Kasumi-1 (cell line): ENCODE measurements at places on chromosomes 2 and 18.

GRCh38 chr2:42834161-42834560 lies 41.8 kb upstream of the HAAO start:
- no peak for DNase-seq

- DNase-seq = no peak
These were observed 1.2 kb downstream of the CABLES1 start for GRCh38 chr18:23136326-23137096.

DNA sequence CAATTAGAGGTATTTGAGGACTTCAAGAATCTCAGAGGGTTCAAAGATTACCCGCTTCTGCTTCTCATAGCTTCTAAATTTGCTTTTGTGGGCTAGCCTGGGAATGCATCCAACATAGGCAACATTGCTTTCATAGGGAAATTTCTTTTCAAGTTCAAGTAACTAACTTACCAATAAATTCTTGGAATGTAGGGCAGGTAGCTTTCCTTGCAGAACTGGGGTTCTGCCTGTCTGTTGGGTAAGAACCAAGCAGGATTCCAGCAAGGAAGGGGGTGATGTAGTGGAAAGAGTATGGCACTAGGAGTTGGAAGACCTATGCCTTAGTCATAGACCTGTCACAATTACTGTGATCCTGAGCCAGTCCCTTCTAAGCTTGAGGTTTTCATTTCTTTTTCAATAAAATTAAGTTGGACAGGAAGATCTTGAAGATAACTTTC lies 164.1 kb downstream of the FHOD3 start:
- DNase-seq = no peak

- DNase-seq = peak; percentile 2
These were observed 103.7 kb downstream of the SLC4A3 start for GRCh38 chr2:219731173-219731572.
